ENCODE measurements at places on chromosomes 11 and 22.

- DNase-seq = no peak
Observed at GRCh38 chr11:76797341-76798201, 14.4 kb downstream of the TSKU start.

GRCh38 chr22:30640361-30640760 is 4.8 kb downstream of the SLC35E4 start:
- no peak for DNase-seq

DNA sequence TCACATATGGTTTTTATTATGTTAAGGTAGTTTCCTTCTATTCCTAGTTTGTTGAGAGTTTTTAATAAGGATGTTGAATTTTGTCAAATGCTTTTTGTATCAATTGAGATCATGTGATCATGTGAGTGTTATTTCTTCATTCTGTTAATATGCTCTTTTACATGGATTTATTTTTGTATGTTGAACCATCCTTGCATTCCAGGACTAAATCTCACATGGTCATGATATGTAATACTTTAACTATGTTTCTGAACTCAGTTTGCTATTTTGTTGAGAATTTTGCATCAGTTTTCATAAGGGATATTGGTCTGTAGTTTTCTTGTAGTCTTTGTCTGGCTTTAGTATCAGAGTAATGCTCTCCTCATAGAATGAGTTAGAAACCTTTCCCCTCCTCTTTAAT is 43.2 kb downstream of the KCNQ1 start:
- no peak for DNase-seq

DNA sequence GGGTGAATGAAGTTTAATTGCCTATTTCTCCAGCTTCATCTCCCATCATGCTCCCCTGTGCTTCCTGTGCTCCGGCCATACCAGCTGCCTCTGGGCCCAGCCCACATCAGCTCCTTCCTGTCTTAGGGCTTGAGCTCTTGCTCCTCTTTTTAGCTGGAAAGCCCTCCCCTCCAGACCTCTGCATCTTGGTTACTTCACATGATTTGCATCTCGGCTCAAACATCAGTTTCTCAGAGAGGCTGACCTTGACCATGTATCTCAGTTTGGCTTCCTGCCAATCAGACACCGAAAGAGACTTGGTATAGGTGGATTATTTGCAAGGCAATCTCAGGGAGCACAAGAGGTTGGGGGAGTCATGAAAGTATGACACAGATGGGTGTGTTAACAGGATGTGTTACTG is 73.2 kb upstream of the TIMP3 start:
- DNase-seq = no peak

DNA sequence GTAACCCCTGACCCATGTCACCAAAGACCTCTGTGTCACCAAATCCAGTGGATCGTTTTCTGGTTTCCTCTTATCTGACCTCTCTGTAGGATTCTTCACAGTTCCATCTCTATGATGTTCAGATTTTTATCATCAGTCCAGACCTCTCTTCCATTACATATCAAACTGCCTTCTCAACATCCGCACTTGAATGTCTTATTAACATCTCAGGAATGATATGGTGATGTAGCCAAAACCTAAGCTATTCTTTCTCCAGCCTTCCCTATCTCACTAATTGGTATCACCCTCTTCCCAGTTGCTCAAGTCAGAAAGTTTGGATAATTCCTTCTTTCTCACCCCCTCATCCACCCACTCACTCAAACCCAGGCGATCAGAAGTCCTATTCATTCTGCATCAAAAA is 13.4 kb downstream of the APLNR start:
- DNase-seq = no peak

GRCh38 chr22:26056455-26057200 is 112.6 kb upstream of the SEZ6L start:
- DNase-seq = no peak

- DNase-seq = no peak
Observed at GRCh38 chr11:7252683-7253213, 1.0 kb downstream of the SYT9 start.
